Fibroblast of skin of abdomen (primary cell): ENCODE measurements at places on chromosomes 3 and 15.

GRCh38 chr3:149299938-149300801, 33.3 kb downstream of the TM4SF18 start:
- peak; percentile 88 for DNase-seq

GRCh38 chr15:70442616-70443321, 320.6 kb downstream of the UACA start:
- no peak for DNase-seq

DNA sequence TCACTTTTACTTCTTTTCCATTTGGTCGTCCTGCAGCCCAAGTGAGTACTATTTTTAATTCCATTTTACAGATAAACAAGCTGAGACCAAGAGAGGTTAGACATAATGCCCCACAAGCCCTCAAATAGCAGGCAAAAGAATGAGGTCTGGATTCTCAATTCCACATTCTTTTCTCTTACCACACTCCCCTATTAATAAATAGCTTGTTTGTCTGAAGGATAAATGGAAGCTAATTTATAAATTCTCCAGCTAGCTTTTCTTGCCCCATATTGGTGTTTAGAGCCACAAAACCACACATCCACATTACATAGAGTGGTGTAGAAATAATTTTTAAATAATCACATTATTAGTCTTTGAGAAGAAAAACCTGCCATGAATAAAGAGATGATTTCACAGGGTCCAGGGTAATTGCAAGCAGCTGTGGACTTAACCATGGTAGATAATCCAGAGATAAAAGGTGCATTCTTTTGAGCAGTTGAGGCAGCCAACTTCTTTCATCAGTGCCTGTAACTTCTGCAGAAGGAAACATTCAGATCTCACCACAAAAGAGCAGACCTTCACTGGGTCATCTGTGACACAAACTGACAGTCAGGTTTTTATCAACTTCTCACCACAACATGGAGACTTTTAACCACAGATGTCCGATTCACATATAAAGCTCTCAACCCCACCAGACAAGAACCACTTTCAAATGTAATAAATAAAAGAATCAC, 313.4 kb upstream of the STT3B start:
- peak; percentile 91 for DNase-seq

DNA sequence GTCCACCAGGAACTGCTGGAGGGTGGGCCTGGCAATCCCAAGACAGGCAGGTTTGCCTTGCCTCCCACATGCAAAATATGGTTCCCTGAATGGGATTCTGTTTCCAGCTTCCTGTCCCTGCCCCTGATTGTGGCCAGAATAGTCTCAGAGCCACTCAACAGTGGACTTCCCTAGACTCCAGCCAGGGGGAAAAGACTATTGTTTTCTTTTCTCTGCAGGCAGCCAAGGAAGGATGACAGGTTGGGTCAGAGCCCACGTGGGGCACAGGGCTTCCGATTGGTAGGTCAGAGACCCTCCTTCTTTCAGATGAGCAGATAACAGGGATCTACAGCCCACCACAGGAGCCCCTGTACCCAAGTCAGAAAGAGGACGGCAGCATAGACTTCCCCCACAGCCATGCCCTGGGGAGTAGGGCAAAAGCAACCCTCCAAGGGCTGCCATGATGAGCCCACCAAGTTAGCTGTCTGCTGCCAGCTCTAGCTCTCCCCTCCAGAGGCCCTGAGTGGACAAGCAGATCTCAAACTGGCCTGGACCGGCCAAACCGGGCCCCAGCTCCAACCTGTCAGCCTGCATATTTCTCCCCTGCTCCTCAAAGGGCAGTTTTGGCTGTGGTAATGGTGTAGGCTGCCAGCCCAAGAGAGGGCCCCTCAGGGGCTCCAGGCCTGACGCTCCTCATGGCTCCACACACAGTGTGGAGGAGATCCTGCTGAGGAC, 6.4 kb downstream of the TLR9 start:
- no peak for DNase-seq
